Activated CD4-positive, alpha-beta T cell treated with anti-CD3 and anti-CD28 coated beads, Interleukin-2, amount 50 U/mL, for 16 hours (primary cell): ENCODE measurements at places on chromosomes 6 and 20.

DNA sequence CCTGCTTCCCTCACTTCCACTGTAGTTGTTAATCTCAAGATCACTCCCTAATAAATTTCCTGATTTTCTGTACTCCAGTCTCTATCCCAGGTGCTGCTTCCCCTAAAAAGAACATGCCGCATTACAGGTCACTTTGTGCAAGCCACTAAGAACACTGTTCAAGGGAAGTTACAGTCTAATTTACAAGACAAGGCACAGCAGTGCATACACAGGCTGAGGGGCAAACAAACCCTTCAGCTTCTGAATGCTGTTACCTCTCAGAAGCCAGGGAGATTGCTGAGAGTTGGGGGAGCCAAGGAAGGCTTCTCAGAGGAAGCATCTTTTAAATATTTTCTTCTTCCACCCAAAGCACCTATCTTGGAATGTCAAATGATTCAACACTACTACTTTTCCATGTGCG is 445.3 kb upstream of the FLRT3 start:
- no peak for DNase-seq

DNA sequence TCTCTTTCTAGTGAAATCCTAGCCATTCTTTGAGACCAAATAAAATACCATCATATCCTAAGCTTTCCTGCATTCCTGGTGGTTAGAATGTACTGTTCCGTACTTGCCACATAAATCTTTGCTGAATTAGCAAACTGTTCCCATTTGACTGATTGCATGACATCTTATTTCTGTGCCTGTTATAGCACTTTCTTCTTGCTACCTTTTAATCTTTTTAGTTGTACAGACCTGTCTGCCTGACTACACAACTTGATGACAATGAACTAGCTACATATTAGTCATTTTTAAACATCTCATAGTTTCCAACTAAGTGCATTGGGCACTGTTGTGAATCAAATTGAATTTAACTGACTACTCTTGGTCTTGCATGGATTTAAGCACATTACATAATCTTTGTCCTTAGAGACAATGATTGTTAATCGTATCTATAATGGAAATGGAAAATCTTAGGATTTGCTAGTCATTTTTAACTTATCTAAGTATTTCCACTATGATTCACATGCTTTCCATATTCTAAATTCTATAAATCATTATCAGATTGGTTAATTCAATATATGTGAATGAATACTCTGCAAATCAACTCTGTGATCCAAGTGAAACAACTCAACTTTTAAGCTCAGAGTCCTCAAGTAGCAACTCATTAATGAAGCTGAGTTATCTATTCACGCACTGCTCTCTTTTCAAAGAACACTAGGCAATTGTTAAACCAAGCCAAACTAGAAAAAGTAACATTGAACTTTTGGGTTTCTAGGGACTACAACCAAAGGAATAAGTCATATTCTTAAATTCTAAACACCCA is 109.0 kb downstream of the TNFRSF21 start:
- DNase-seq = no peak

DNA sequence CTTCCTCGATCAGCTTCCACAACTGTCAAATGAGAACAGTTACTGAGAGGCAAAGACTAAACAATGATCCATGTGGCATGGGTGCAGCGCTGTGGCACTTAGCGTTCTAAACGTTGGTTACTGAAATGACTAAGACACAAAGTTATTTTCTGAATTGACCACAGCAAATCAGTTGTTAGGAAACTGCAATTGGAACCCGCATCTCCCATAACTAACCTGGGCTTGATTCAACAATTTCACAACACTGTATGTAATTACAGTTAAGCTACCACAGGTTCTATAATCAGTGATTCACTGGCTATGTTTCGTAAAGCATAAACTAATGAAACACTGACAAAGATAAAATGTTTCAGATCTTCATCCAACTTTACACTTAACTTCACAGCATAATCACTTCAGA is 12.5 kb downstream of the WDR27 start:
- no peak for DNase-seq

DNA sequence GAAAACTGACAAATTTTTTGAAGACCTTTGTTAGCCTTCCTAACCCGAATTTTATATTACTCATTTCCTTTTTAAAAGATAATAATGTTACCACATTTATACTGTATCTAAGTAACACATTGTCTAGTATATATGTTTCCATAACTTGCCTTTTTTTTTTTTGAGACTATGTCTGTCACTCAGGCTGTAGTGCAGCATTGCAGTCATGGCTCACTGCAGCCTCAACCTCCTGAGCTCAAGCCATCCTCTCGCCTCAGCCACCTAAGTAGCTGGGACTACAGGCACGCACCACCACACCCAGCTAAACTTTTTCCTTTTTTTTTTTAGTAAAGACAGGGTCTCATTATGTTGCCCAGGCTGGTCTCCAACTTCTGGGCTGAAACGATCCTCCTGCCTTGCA is 18.6 kb downstream of the ZNFX1 start:
- no peak for DNase-seq

- DNase-seq = no peak
These were observed 174.6 kb downstream of the GMPR start for GRCh38 chr6:16412982-16413381.

DNA sequence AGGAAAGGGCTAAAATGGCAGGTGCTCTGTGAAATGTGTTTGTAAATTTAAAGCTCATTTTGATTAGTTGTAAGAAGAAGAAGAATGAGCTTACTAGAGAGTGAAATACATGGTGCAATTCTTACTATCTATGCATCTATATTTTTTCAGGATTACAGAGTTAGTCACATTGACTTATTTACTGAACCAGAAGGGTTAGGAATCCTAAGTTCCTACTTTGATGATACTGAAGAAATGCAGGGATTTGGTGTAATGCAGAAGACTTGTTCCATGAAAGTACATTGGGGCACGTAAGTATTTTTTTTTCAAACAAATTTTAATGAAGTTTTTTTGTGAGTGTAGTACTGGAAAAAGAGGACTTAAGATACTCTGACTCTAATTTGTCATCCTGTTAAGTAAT is 99.3 kb downstream of the RTN4IP1 start:
- no peak for DNase-seq

DNA sequence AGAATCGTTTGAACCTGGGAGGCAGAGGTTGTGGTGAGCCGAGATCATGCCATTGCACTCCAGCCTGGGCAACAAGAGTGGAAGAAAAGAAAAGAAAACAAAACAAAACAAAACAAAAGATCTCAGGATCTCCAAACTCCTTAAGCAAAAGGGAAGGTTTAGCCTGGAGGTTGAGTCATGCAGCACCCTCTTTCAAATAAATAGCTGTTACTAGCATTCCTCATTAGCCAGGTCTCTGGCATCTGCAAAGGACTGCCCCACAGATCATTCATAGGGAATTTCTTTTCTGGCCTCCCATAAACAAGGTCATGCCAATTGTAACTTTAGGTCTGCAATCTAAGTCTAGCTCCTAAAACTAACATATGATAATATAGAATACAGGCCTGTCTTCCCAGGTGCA is 37.2 kb downstream of the EDN1 start:
- no peak for DNase-seq

GRCh38 chr20:56347628-56348304 is 11.0 kb upstream of the FAM210B start:
- no peak for DNase-seq

DNA sequence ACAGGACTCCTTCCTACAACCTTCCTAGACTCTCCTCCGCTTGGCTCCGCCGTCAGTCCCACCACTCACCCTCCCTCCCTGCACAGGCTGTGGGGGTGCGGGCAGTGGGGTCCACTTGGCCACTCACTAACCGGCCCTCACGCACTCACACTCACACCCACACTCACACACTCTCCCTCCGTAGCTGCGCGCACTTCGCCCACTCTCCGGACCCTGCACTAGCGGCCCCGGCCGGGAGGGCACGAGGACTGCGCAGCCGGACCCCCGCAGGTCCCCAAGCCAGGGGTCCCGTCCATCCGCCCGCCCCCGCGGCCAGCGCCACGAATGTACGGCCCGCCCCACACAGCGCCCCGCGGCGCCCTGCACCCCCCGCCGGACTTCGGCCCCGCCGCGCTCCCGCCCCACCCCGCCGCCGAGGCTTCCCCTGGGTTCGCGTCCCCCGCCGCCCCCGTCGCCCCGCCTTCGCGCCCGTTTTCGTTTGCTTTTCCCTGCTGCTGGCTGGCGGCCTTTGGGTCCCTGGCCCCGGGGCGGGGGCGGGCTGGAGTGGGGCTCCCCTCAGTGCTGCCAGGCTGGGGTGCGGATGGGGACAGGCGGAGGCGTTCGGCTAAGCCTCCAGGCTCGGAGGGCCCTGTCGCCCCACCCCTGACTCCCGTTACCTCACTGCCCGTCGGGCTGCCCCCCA is 23.0 kb upstream of the SLC22A7 start:
- DNase-seq = no peak

DNA sequence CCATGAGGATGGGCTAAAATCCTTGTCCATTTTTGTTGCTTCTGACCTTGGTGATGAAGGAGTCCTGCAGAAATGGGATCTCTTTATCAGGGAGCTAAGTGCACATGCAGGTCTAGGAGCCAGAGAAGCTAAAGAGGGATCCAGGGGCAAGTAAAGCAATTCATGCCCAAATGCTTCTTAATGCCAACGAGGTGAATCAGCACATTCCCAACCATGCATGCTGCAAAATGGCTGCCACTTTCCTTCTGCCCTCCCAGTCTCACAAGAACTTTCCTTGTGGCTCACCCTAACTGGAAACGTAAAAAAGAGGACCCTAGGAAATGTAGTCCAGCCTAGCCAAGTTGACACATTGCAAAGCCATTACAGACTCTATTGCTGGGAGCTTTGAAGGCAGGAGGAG is 298.4 kb downstream of the MAFB start:
- no peak for DNase-seq

DNA sequence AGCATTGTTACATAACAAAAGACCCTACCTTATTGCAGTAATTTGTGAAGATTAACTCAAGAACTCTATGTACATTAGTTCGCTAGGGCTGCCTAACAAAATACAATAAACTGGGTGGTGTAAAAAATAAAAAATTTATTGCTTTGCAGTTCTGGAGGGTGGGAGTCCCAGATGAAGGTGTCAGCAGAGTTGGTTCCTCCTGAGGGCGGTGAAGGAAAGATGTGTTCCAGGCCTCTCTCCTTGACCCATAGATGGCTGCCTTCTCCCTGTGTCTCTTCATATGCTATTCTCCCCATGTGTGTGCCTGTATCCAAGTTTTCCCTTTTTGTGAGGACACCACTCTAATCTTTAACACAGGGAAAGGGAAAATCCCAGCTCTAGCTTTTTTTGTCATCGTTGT is 305 bp upstream of the VNN1 start:
- no peak for DNase-seq

- DNase-seq = no peak
These were observed 6.1 kb downstream of the GMPR start for GRCh38 chr6:16244446-16244845.

DNA sequence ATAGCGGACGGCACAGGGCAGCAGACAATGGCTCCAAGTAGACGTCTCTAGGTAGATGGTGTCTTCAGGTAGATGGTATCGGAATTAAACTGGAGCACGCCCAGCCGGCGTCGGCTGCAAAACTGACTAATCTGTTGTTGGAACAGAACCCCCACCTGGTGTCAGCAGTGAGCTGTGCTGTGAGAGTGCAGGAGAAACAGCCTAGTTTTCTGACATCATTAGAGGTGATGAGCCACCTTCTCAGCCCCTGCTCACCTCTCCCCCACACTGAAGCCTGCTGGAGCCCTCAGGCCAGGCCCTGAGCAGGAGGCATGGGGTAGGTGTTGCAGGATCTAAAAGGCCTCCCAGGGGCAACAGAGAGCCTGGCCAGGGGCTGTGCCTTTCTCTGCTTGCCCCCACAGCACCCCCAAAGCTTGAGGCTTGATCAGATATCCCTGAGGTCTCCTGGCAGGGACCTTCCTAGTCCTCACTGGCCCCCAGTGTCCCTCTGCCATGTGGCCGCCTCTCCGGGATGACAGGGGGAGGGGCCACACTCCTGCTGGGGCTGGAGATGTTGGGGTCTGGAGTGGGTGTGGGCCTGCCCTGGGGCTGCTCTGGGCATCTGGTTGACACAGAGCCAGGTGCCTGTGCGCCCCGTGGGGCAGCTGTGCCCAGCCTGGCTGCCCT is 6.9 kb upstream of the HELZ2 start:
- peak; percentile 50 for DNase-seq

- DNase-seq = no peak
These were observed 12.9 kb downstream of the SLC9A8 start for GRCh38 chr20:49825521-49826033.

GRCh38 chr6:30152016-30152673 is 8.9 kb downstream of the TRIM10 start:
- no peak for DNase-seq

- no peak for DNase-seq
These were observed 20.2 kb downstream of the RIPK1 start for GRCh38 chr6:3088446-3088845.

GRCh38 chr20:37681384-37682112 is 12.3 kb upstream of the CTNNBL1 start:
- no peak for DNase-seq

- DNase-seq = no peak
These were observed 322.2 kb downstream of the NRN1 start for GRCh38 chr6:5684320-5685053.

- no peak for DNase-seq
These were observed 92.5 kb upstream of the AKAP12 start for GRCh38 chr6:151147118-151147832.

DNA sequence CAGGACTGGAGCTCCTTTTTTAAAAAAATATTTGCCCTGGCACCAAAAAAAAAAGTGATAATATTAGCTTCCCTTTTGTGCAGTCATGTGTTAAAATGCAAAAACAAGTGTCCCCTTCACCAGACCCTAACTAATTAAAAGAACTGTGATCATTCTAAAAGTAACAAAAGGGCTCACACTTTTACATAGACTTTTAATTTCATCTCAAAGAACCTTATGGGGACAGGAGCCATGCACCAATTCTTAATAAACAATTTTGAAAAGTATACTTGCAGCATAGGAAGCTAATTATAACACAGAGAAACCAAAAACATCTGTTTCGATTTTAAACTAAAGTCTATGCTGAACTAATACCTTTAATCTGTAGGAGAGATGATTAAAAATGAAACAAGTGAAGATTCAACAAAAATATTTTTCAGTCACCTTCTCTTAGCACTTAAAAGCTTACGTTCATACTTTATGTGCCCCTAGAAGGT is 17.3 kb downstream of the STX7 start:
- peak; percentile 38 for DNase-seq

- peak; percentile 91 for DNase-seq
These were observed 8.5 kb downstream of the CD164 start for GRCh38 chr6:109373762-109374161.
